ENCODE measurements at places on chromosomes 7 and 10.

- no peak for DNase-seq
Measured at GRCh38 chr10:109726473-109726872, 196.8 kb downstream of the XPNPEP1 start.

GRCh38 chr7:112782498-112782897 is 7.7 kb downstream of the TMEM168 start:
- DNase-seq, result no peak

DNA sequence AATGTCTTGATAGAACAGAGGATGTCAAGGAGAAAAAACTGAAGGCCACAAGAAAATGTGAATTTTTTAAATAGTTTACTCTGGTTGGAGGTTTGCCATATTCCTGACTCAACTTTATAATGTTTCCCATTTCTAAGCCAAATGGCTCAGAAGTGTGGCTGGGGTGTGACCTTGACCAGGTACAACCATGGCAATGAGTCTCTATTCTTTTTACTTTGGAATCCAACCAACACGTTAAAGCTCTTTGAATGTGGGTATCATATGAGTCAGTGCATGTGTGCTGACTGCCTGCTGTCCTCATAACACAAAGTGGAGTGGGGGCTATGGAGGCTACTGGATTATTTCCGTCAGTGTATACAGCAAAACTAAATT is 33.5 kb upstream of the DLD start:
- DNase-seq, result no peak

DNA sequence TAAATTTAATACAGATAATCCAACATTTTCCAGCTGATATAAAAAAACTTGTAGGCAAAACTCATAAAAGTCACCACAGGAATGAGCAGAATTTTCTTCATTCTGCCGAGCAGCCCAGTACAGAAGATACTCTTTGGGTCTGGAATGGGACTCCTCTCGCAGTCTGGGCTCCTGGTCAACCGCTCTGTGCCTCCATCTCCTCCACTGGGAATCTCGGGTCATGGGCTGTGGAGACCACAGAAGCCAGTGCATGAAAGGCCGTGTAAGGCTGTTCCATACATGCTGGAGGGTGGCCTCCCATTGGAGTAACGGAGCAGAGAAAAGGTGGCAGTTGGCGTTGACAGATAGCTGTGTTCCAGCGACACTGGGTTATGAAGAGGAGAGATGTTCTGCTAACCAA is 616.4 kb upstream of the MGMT start:
- no peak for DNase-seq

GRCh38 chr10:26486304-26486703 is 48.2 kb downstream of the APBB1IP start:
- DNase-seq, result no peak

DNA sequence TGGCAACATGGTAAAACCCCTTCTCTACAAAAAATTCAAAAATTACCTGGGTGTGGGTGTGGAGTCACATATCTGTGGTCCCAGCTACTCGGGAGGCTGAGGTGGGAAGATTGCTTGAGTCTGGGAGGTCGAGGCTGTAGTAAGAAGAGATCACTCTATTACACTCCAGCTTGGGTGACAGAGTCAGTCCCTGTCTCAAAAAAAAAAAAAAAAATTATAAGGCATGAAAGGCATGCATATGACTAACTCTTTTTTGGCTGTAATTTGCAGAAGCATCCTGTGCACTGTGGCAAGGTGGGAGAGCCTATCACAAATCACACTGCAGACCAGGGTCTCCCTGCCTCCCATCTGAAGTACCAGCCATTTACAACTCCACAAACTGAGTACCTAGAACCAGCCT is 14.1 kb upstream of the MYPN start:
- no peak for DNase-seq

Measured in T-cell (primary cell).